Activated naive CD8-positive, alpha-beta T cell treated with anti-CD3 and anti-CD28 coated beads, Interleukin-2, amount 10 ng/mL, durations not matched to agents 7 days and 5 days (primary cell): ENCODE measurements at places on chromosomes 5 and 9. TPM values are rescaled to one million over a fixed set of nuclear protein-coding genes. Genes with fewer than 3 reads are reported as not detected.

SHISAL2B gene
- total RNA-seq = not detected

SEMA6A gene
- total RNA-seq = not detected

MARCOL gene
- total RNA-seq = not detected

PLPP7 gene
- total RNA-seq = 0.65 TPM

SH3GL2 gene
- total RNA-seq = not detected

IFNA2 gene
- not detected for total RNA-seq

SUSD1 gene
- 8.3 TPM for total RNA-seq

STPG3 gene
- not detected for total RNA-seq

CNTNAP3B gene
- not detected for total RNA-seq

SCGB3A2 gene
- not detected for total RNA-seq

SLC36A2 gene
- not detected for total RNA-seq

DNA sequence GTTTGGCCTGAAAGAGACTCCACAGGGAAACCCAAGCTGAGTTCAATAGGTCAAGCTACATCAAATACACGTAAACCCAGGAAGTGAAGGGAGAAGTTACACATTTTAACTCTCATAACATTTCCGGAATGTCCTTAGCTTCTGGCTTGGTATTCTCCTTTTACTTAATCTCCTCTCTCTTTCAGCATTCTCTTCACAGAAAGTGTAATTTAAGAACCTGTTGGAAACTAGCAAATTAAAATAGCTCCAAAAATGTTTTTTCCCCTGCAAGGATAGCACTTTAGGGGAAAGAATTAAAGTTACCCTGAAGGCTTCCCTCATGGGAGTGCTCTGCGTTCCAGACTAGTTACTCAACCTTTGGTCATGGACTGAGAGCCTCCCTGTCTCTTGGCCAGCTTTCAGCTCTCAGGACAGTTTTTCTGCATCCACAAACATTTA is 292.7 kb upstream of the TARS1 start:
- H3K36me3 ChIP-seq = no peaks in the 10 kb centered on the region
- no peaks in the 10 kb centered on the region for H3K27me3 ChIP-seq
- DNase-seq = no peak
- H3K4me1 ChIP-seq = no peaks in the 10 kb centered on the region
- H3K4me3 ChIP-seq = no peak overlapping the region

- no peaks in the 10 kb centered on the region for H3K27me3 ChIP-seq
- no peak overlapping the region for H3K27ac ChIP-seq
- peaks cover 10% of the 10 kb centered on the region for H3K4me1 ChIP-seq
- H3K36me3 ChIP-seq = peaks cover 53% of the 10 kb centered on the region
- DNase-seq = no peak
Measured at GRCh38 chr9:112280904-112281303, 52.5 kb downstream of the PTBP3 start.

DNA sequence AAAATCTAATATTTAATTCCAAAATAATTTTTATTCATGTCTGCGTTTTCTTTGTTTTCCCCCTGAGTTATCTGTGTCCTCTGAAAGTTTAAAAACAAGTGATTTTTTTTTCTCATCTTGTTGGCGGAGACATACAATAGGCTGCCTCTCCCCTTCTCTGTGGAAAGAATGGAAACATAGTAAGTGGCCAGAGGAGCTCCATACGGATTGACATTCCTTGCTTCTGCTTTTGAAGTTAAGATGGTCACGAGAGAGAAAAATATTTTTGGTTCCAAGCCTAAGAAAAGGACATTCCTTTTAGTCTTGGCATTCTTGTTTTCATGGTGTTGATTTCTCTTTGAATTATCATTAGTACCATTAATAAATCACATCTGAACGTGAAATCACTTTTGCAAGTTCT is 28.3 kb downstream of the ZNF462 start:
- no peak overlapping the region for H3K27ac ChIP-seq
- no peaks in the 10 kb centered on the region for H3K27me3 ChIP-seq
- H3K4me3 ChIP-seq = no peak overlapping the region
- no peaks in the 10 kb centered on the region for H3K4me1 ChIP-seq
- DNase-seq = no peak

DNA sequence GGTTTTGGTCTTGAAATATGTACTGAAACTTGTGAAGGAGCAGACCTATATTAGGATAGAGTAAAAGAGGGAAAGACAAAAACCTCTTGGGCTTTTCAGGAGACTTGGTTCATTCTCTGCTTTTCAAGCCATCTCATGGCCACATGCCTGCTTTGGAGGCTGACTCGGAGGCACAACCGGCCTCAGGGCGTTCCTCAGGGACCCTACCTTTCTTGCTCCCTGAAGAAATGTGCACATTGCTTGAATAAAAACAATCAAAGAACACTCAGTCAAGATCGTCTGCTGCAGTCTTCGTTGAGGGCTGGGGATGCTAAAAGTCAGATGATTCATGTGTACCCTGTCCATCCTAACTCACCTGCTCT is 994 bp downstream of the IRGM start:
- H3K4me1 ChIP-seq = peaks cover 28% of the 10 kb centered on the region
- no peaks in the 10 kb centered on the region for H3K27me3 ChIP-seq
- DNase-seq = no peak

- H3K4me1 ChIP-seq = no peaks in the 10 kb centered on the region
- no peak for DNase-seq
Measured at GRCh38 chr5:116652903-116653302, 78.3 kb upstream of the SEMA6A start.

GRCh38 chr5:32572778-32573480 is 12.4 kb upstream of the SUB1 start:
- H3K27ac ChIP-seq = no peak overlapping the region
- H3K27me3 ChIP-seq = peaks cover 12% of the 10 kb centered on the region
- H3K4me3 ChIP-seq = no peak overlapping the region
- H3K36me3 ChIP-seq = no peaks in the 10 kb centered on the region

DNA sequence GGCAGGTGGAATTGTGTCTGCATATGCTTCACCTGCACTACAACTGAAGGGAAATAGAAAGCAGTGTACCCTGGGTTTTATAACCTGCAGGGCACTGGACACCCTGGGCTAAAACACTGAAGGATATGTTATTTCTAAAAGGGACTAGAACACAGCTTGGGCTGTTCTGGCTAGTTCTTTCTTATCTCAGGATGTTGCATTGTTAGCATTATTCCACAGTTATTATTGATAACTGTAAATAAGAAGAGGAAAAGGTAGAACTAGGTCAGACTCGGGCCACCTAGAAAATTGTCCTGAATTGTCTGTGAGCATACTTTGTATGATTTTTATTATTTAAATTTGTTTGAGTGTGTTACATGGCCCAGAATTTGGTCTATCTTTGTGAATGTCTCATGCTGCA is 493.9 kb upstream of the CDH9 start:
- no peaks in the 10 kb centered on the region for H3K36me3 ChIP-seq
- H3K4me1 ChIP-seq = no peaks in the 10 kb centered on the region
- H3K4me3 ChIP-seq = no peak overlapping the region
- no peaks in the 10 kb centered on the region for H3K27me3 ChIP-seq
- DNase-seq = no peak

GRCh38 chr9:64061013-64061627 is 1223.9 kb downstream of the FOXD4L5 start:
- H3K36me3 ChIP-seq = no peaks in the 10 kb centered on the region
- no peak overlapping the region for H3K27ac ChIP-seq
- no peak overlapping the region for H3K4me3 ChIP-seq
- no peaks in the 10 kb centered on the region for H3K27me3 ChIP-seq

DNA sequence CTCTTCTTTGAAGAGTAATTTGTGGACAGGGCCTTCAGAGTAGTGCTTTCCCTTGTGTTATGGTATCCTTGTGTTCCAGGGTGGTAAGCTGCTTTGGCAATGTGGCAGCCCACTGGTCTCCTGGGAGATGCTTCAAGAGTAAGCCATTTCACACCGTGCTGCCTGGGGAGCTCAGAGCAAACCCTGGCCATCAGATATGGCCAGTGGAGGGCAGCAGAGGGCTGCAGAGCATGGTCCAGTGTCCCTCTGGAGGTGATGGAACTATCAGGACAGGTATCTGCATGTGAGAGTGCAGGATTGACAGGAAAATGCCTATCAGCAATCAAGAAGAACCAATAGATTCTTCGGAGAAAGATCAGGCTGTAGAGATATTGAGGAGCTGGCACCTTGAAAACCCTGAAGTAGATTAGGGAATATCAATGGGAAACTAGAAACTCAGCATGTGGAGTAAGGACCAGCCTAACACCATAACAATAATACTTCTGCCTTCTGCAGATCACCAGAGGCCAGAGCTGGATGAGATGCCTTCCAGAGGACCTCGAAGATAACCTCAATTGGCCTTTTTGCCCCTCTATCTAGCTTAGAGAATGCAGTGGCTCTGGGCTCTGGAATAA is 90.8 kb downstream of the PLPPR1 start:
- no peak overlapping the region for H3K27ac ChIP-seq
- no peak overlapping the region for H3K4me3 ChIP-seq
- no peaks in the 10 kb centered on the region for H3K4me1 ChIP-seq
- H3K27me3 ChIP-seq = peaks cover 2% of the 10 kb centered on the region

- H3K36me3 ChIP-seq = no peaks in the 10 kb centered on the region
- H3K4me3 ChIP-seq = no peak overlapping the region
- peaks cover 3% of the 10 kb centered on the region for H3K27me3 ChIP-seq
- peaks cover 1% of the 10 kb centered on the region for H3K4me1 ChIP-seq
- no peak overlapping the region for H3K27ac ChIP-seq
- no peak for DNase-seq
Measured at GRCh38 chr5:127609011-127609410, 39.9 kb upstream of the CTXN3 start.

- no peak overlapping the region for H3K4me3 ChIP-seq
- no peaks in the 10 kb centered on the region for H3K36me3 ChIP-seq
- H3K4me1 ChIP-seq = no peaks in the 10 kb centered on the region
- DNase-seq = no peak
- H3K27me3 ChIP-seq = no peaks in the 10 kb centered on the region
Measured at GRCh38 chr5:163677092-163677491, 171.7 kb downstream of the MAT2B start.

GRCh38 chr9:133171161-133171961 is 7.6 kb upstream of the GBGT1 start:
- H3K27me3 ChIP-seq = peaks cover 15% of the 10 kb centered on the region
- no peaks in the 10 kb centered on the region for H3K36me3 ChIP-seq
- no peak overlapping the region for H3K27ac ChIP-seq
- H3K4me3 ChIP-seq = no peak overlapping the region

DNA sequence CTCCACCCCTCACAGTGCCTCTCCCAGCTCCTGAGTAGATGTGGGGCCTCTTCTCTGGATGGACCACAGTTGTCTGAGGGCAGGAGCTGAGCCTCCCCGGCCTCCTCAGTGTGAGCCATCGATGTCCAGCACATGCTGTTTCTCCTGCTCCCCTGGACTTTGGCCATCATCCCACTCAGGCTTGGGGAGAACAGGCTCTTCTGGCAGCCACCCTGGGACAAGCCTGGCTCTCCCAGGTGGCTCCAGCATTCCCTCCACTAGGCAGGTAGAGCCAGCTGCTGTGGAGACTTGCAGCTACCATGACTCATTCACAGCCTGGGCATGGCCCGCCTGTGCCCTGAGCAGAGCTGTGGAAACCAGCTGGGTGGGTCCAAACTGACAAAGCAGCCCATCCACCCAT is 77.0 kb downstream of the CSNK1A1 start:
- no peaks in the 10 kb centered on the region for H3K27me3 ChIP-seq
- no peak for DNase-seq
- H3K4me1 ChIP-seq = no peaks in the 10 kb centered on the region
- H3K4me3 ChIP-seq = no peak overlapping the region
- H3K27ac ChIP-seq = no peak overlapping the region

- H3K4me3 ChIP-seq = no peak overlapping the region
- H3K27me3 ChIP-seq = peaks cover 35% of the 10 kb centered on the region
- H3K27ac ChIP-seq = no peak overlapping the region
- H3K36me3 ChIP-seq = no peaks in the 10 kb centered on the region
Measured at GRCh38 chr5:79858410-79858723, 132.7 kb downstream of the MTX3 start.

DNA sequence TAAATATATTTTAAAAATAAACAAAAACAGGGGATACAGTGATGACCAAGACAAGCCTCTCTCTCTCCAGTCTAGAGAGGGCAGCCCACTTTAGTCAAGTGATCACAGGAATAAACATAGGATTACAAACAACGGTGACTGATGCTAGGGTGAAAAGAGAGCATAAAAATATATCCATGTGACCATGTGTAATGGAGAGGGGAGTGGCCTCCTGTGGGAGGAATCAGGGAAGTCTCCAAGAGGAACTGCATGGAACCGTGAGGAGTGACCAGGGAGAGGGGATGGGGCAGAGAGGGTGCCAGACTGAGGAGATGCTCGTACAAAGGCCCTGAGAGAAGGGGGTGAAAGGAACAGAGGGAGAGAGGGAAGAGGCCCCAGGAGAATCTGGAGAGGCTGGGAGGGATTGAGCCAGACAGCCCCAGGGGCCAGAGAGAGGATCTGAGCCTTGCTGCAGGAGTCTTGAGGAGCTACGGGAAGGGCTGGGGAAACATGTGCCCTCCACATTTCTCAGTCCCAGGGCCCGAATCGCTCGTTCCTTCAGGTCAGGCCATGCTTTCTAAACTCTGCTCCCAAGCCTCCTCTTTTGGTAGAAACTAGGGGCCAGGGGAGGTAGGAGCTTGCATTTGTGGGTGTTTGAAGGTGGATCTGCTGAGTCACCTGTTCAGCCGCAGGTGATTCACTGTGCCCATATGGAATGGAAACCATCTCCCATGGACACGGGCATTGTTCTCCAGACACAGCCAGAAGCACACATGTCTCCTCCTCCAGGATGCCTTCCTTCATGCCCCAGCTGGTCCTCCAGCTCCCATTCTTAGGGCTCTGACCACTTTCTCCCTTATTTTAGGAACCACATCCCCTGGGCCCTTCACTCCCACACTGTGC is 63.8 kb downstream of the PAX5 start:
- no peak for DNase-seq
- H3K27ac ChIP-seq = no peak overlapping the region
- H3K27me3 ChIP-seq = peaks cover 11% of the 10 kb centered on the region
- no peaks in the 10 kb centered on the region for H3K36me3 ChIP-seq
- H3K4me3 ChIP-seq = no peak overlapping the region

GRCh38 chr9:13879981-13880380 is 434.0 kb downstream of the NFIB start:
- no peak overlapping the region for H3K27ac ChIP-seq
- DNase-seq = no peak
- no peak overlapping the region for H3K4me3 ChIP-seq
- no peaks in the 10 kb centered on the region for H3K36me3 ChIP-seq

DNA sequence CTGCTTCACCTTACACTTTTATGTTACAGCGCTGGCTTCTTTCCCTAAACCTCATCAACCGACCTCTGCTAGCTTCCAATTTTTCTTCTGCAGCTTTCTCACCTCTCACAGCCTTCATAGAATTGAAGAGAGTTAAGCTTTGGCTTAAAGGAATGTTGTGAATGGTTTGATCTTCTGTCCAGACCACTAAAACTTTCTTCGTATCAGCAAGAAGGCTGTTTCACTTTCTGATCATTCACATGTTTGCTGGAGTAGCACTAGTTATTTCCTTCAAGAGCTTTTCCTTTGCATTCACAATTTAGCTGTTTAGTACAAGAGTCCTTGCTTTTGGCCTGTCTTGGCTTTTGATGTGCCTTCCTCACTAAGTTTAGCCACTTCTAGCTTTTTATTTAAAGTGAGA is 49.5 kb downstream of the NR3C1 start:
- peaks cover 2% of the 10 kb centered on the region for H3K36me3 ChIP-seq
- DNase-seq = no peak
- peaks cover 33% of the 10 kb centered on the region for H3K4me1 ChIP-seq

GRCh38 chr9:13817754-13818278 is 496.1 kb downstream of the NFIB start:
- H3K4me1 ChIP-seq = no peaks in the 10 kb centered on the region
- H3K36me3 ChIP-seq = no peaks in the 10 kb centered on the region
- no peak for DNase-seq
- H3K27ac ChIP-seq = no peak overlapping the region
- H3K27me3 ChIP-seq = no peaks in the 10 kb centered on the region

- H3K4me1 ChIP-seq = peaks cover under 1% of the 10 kb centered on the region
- H3K27me3 ChIP-seq = no peaks in the 10 kb centered on the region
- H3K4me3 ChIP-seq = no peak overlapping the region
Measured at GRCh38 chr5:69160651-69161050, 6.3 kb upstream of the CCNB1 start.
